Posterior vena cava (tissue), 2 donors: ENCODE measurements at places on chromosomes 12 and 14. TPM values are rescaled to one million over a fixed set of nuclear protein-coding genes. Genes with fewer than 3 reads are reported as not detected.

Gene LAG3
- 0.57 TPM for total RNA-seq

Gene SLC10A1
- total RNA-seq, result not detected

Gene TSHR
- 0.29 TPM for total RNA-seq

Gene KCNH3
- 0.10 TPM for total RNA-seq

- DNase-seq, result no peak
These were observed 9.6 kb downstream of the XRCC3 start for GRCh38 chr14:103705504-103706284.

GRCh38 chr14:91173221-91173670, 59.4 kb downstream of the DGLUCY start:
- DNase-seq, result peak; percentile 96

GRCh38 chr14:55212634-55213033, 21.2 kb upstream of the DLGAP5 start:
- no peak for DNase-seq

GRCh38 chr12:25986180-25986579, 27.7 kb downstream of the RASSF8 start:
- no peak for DNase-seq

DNA sequence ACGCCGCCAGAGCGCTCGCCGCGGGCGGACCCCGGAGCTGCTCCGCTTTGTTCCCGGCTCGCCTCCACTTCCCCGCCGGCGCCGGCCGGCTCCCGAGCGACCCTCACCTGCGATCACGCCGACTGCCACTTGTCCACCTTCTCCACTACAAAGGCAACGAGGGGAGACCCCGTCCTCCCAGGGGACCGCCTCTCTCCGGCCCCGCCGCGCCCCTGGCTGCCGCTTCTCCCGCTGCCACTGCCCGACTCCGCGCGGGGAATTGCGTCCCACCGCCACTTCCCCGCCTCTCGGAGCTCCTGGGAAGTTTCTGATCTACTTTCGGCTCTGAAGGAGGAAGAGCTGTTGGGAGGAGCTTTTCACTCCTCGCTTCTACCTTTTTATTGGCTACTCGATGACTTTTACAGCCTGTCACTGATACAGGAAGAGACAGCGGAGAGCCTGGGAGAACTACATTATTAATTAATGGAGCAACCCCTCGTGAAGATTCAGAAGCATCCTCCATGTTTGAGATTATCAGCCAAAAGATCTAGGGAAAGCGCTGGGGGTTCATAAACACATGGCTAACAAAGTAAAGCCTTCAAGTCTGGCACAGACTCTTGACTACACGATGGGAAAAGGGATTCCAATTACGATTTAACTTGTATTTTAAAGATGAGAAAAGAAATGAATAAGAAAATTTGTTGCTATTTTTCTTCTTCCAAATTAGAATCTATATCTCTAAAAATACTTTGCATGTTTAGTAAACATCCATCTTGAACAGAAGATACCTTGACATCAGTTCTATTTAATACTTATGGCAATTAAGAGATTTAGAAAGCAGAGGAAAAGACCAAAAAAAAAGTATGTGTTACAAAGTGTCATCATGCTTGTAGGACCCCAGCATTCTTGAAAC, at the start of gene BAZ1A:
TSS of gene BAZ1A (minus strand) at position 330 of the 892 bp plus-strand sequence. CDS start 756 bp downstream, outside the sequence.
- peak; percentile 86 for DNase-seq

GRCh38 chr14:104858811-104859426, 6.1 kb upstream of the CEP170B start:
- peak; percentile 62 for DNase-seq

GRCh38 chr12:94107910-94108309, 40.5 kb upstream of the PLXNC1 start:
- DNase-seq, result no peak

GRCh38 chr12:89575374-89575773, 49.5 kb upstream of the POC1B start:
- DNase-seq, result no peak

- no peak for DNase-seq
These were observed 130.6 kb downstream of the RALGAPA1 start for GRCh38 chr14:35678403-35679028.
